ENCODE measurements at places on chromosomes 12 and 14.

DNA sequence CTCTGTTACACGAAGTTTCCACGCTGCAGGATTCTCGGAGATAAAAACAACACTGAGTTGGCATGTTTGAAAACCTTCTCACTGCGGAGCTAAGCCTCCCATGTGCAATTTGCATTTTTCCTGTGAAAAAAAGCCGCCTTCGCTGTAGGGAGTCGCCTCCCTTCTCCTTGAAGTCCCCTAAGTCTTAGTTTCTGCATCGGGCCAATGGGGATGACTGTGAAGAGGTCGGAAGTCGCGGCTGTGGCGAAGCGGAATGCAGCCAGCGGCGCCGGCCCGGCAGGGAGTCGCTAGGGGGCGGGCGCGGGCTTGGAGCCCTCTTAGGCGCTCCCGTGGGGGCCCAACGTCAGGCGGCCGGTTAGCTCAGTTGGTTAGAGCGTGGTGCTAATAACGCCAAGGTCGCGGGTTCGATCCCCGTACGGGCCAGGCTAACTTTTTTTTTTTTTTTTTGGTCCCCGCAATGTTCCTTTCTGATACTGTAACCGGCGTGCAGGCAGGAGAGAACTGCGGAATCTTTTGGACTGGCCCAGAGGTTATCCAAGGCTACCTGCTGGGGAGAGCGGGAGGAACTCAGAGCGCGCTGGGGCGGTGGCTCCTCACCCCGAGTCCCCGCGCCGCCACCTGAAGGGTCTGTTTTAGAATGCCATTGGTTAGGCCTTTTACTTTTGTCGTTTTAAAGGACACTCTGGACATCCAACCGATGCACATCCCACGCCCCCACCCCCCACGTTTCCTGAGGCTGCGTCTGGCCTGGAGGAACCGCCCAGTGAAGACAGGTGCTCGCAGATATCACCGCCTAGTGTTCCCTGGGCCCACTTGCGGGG is 2.6 kb upstream of the ZNF839 start:
- peak; percentile 94 for DNase-seq

- peak; percentile 86 for DNase-seq
These were observed 16.5 kb upstream of the GABARAPL1 start for GRCh38 chr12:10196210-10196609.

- DNase-seq, result no peak
These were observed 4.9 kb downstream of the DUSP6 start for GRCh38 chr12:89347325-89347829.

- DNase-seq, result no peak
These were observed 6.0 kb downstream of the CLMN start for GRCh38 chr14:95313707-95314106.

- no peak for DNase-seq
These were observed 236.3 kb upstream of the SOX5 start for GRCh38 chr12:24185782-24186181.

- DNase-seq, result no peak
These were observed 62.3 kb upstream of the TMPO start for GRCh38 chr12:98453070-98453469.

GRCh38 chr12:4091016-4091743 is 182.4 kb upstream of the CCND2 start:
- DNase-seq, result no peak

GRCh38 chr14:66910311-66910840 is 278.9 kb upstream of the GARIN2 start:
- DNase-seq, result no peak

All from NAMALWA (cell line).